ENCODE measurements at places on chromosomes 6 and 20.

GRCh38 chr20:34525709-34526416 is 9.6 kb downstream of the DYNLRB1 start:
- DNase-seq = no peak

DNA sequence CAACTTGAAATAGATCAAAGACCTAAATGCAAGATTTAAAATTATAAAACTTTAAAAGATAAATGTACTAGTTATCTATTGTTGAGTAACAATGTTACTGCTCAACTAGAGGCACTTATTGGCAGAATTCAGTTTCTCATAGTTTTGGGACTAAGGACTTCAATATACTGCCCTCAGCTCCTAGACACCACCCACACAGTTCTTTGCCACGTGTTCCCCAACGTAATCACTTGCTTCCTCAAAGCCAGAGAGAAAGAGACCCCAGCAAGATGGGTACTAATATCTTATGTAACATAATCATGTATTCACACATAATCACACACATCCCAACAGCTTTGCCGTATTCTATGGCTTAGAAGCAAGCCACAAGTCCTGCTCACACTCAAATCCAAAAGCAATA is 50.3 kb upstream of the SLC22A16 start:
- DNase-seq = no peak

- DNase-seq = no peak
Observed at GRCh38 chr6:19860235-19860877, 23.2 kb downstream of the ID4 start.

- no peak for DNase-seq
Observed at GRCh38 chr20:31547720-31548298, 33.6 kb downstream of the HM13 start.

DNA sequence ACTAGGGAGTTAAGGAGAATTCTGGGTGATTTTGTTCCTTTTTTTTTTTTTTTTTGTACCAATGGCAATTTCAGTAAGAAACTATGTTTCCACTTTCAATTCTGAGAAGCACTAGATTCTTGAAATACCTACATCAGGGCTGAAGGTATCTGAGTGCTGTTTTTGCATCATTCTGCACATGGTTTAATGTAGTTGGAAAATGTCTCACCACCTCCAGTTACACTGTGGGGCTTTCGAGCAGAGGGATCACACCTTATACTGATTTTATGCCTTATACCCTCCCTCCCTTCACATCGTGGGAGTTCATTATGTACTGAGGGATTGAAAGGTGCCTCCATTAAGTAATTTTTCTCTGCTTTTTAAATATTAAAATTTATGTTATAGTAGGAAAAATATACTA is 144.8 kb downstream of the KLHL32 start:
- DNase-seq = no peak

DNA sequence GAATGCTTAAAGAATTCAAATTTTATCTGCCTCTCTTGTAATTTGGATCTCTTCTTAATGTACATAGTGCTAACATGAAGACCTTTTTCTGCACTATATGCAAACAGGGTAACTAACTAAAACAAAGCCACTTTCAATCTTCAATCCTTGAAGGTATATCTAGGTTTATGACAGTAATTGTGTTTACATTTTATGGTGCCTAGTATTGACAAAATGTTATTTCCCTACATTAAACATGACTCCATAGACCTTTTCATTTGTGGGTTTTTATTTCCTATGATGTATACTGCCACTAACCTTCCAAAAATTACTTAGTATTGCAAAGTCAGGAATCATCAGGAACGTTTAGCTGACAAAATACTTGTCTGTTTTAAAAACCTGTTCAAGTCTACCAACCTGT is 95.9 kb downstream of the B3GAT2 start:
- DNase-seq = no peak

DNA sequence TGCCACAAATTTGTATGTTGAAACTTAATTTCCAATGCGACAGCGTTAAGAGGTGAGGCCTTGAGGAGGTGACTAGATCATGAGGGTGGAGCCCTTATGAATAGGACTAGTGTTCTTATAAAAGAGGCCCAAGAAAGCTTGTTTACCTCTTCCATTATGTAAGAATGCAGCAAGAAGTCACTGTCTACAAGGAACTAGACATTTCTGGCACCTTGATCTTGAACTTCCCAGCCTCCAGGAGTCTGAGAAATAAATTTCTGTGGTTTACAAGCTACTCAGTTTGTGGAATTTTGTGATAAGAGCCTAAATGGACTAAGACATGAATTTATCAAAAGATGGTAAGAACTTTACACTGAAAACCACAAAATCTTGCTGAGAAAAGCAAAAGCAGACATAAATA is 173.6 kb upstream of the SGK1 start:
- no peak for DNase-seq

GRCh38 chr20:21503345-21503744 is 10.5 kb downstream of the NKX2-2 start:
- DNase-seq = no peak

DNA sequence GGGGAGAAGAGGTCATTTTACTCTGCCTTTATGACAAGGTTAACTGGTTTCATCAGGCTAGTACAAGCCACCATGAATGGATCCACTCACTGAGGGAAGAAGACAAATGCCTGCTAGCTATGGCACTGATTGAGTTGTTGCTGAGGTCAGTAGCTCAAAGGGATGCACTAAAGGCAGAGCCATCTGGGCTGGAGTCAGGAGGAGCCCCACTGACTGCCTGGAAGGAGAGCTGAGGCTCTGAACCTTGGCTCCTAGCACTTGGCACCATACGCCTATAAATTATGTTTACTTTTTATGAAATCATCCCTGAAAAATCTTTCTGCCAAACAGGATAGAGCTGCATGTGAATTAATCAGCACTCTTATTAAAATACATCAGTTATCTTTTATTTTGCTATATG is 104.6 kb downstream of the DTD1 start:
- DNase-seq = no peak

DNA sequence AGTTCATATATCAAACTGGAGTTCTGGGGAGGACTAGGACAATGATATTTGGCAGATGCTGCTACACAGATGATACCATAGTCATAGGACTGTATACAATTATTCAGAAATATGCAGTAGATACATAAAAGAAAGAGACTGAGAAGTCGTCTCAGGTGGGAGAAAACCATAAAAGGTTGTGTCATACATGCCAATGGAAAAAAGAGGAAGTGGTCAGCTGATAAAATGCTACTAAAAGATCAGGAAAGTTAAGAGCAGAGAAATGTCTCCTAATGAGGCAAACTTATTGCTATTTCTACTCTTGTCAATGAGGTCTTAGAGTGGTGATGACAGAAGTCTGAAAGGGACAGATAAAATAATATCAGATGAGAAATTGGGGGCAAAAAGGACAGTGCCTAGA is 407.6 kb downstream of the COL12A1 start:
- no peak for DNase-seq

GRCh38 chr6:88246654-88247053 is 80.5 kb upstream of the CNR1 start:
- no peak for DNase-seq

GRCh38 chr20:5923493-5923892 is 26.8 kb downstream of the TRMT6 start:
- DNase-seq = no peak

DNA sequence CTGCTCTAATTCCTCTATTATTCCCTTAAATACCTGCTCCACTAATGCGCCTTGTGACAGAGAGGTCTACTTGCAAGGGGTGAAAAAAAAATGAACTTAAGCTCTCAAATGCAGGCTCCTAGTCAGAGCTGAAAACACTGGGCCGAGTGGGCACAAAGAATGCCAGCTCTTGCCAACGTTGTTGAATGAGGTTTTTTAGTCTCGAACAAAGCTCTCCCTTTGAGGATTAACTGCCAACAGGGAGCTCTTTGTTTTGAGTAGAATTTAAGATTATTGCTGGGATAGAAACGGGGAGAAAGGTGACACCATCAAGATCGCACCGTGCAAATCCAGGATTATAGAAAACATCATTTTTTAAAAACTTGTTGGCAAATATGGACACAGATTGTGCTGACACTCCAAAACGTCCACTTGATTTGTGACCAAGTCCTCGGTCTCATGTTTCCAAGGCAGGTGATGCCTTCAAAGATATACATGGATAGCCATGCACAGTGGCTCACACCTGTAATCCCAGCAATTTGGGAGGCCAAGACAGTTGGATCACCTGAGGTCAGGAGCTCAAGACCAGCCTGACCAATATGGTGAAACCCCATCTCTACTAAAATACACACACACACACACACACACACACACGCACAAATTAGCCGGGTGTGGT is 163.2 kb downstream of the BMP7 start:
- no peak for DNase-seq

- peak; percentile 84 for DNase-seq
Observed at GRCh38 chr20:31968291-31969126, 558 bp downstream of the XKR7 start.

GRCh38 chr20:57682184-57683101 is 27.4 kb downstream of the PMEPA1 start:
- DNase-seq = no peak

DNA sequence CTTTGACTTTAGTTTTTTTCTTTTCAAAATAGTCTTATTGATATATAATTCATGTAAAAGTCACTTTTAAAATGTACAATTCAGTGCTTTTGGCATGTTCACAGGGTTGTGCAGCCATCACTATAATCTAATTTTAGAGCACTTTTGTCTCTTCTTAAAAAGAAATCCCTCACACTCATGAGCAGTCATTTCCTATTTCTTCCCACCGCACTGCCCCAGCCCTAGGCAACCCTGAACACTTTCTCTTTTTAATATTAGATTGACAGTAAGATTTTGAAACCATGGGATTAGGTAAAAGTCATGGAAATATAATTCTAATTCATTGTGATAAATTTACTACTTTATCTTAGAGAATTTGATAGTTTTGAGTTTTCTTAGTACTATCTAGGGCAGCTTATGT is 309.4 kb downstream of the UTRN start:
- DNase-seq = no peak

DNA sequence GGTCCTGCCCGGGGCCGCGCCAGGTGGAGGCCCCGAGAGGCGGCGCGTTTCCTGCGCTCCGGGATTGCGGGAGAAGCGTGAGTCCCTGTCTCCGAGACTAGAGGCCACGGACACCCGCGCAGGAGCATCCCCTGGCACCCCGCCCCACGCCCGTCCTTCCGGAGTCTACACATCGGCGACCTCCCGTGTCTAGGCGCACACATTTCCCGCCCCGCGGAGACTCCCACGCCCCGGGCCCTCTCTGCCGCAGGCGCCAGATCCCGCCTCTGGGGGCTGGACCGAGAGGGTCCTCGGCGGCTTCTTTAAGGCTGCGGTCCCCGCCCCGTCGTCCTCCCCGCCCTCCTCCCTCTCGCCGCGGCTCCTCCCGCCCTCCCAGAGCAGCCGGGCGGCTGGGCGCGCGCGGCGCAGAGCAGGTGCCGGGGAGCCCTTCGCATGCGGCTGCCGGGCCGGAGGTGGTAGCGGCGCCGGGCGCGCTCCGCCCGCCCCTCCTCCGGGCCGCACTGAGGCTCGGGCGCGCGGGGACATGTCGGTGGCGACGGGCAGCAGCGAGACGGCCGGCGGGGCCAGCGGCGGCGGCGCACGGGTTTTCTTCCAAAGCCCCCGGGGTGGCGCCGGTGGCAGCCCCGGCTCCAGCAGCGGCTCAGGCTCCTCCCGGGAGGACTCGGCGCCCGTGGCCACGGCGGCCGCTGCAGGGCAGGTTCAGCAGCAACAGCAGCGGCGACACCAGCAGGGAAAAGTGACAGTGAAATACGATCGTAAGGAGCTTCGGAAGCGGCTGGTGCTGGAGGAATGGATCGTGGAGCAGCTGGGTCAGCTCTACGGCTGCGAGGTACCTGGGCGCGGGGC is at the start of gene PPP1R14C:
Gene PPP1R14C, plus strand, starts transcription at position 375 of the 846 bp plus-strand sequence. Its CDS starts 149 bp downstream, at position 524.
- peak; percentile 52 for DNase-seq

DNA sequence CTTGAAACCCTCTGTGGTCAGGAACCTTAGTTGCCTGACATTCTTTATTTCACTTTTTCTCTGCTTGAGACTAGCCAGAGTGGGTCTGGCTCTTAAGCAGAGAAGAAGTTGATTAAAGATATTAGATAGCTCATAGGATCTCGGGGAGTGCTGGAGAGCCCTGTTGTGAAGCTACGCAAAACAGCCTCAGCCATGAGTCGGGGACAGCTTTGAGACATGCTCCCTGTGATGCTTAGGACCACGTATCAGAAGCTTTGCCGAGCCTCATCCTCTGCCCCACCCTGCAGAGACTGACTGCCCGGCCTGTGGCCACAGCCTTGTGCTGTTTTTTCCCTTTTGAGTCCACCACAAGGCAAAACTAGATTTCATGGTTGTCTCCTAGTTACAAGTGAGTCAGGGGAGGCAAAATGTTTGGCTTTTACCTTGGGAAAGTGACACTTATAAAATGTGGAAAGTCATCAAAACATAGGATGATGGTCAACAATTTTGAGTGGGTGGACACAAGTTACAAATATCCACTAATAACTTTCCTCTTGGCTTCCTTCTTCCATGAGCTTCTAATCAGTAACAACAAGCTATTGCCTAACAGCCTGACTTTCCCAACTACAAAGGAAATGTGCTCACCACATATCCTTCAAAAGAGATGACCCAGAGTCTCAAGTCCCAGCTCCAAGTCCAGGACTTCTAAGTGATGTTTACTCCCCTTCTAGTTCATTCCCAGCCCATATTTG is 108.4 kb downstream of the JAG1 start:
- no peak for DNase-seq

DNA sequence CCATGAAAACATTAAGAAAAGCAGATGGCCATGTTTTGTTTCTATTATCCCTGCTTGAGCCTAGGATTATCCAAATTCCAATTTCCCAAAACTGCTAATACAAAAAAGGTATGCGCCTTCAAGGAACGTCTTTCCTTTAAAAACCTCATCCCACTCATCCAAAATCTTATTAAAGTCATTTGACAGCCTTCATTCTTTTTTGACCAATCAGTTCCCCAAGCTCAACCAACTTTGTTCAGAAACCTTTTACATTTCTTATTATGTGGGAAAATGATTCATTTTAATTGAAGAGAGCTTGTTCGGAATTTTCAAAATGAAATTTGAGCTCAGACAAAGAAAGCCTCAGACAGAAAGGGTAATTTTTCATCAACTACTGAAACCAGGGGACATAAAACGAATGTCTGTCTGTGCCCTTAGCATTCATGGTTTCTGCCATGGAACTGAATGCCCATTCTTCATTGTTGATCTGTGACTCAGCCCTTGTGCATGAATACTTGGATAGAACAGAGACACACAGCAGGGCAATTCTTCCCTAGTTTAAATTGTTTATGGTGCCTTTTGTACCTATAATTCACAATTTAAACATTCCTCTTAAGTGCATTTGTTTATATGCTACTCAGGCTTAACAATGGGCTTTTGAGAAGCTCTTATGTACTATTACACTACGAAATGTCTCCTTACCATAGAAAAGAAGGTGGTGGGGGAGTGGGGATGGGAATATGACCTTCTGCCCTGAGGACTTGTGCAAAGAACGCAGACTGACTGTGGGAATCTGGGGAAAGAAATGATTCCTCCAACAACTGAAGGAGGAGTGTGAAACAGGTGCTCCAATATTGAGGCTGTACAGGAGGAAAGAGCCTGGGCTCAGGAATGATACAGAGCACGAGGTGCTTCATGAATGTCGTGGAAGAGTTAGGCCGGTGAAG is 49.8 kb upstream of the ERVFRD-1 start:
- DNase-seq = no peak
